Fibroblast of mammary gland (primary cell): ENCODE measurements at places on chromosomes 7 and 10.
A peak's percentile ranks its signal among the peaks of the same experiment; 100 is the strongest.

DNA sequence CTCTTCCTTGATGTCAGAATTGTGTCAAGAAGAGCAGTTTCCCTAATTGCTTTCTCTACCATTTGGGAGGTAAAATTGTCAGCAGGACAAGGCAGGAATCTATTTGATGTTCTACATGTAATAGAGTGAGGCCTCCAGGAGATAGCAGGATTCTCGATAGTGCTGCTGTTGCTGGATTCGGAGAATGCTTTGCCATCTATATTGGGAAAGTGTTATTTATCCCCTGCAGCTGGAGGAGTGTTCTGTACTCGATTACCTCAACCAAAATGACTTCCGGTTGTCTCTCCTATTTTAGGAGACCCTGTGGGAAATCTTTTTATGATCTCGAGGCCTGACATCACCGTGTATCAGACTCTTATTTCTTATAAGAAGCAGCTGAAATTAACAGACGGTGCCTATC lies 217.1 kb downstream of the TMEM178B start:
- no peak for DNase-seq

- peak; percentile 62 for DNase-seq
Observed at GRCh38 chr7:97971990-97972943, 17.7 kb downstream of the OCM2 start.

- DNase-seq: no peak
Observed at GRCh38 chr10:132869621-132870020, 72.7 kb downstream of the CFAP46 start.

- no peak for DNase-seq
Observed at GRCh38 chr10:6037422-6037821, 24.7 kb downstream of the IL2RA start.

DNA sequence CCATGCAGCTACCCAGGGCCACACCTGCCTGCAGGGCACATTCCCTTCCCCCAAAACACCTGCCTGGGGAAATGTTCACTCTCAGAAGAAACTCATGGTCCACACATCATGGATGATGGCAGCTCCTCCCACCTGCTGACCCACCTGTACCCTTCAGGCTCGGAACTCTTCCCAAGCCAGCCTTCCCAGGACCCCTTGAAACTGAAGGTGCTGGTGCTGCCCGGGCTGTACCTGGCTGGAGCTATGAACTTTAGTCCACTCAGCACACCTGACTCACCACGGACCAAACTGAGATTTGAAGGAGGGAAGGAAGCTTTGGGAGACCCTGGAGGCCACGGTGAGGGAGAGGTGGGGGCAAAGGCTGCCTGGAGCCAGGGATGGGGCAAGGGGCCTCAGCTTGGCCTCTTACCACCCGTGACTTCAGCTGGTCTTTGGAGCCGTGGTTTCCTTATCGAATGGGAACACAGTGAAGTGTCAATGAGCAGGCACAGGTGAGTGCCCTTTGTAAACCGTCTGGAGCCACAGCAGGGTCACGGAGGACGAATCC lies 30.1 kb upstream of the INPP5A start:
- no peak for DNase-seq

- peak; percentile 66 for DNase-seq
Observed at GRCh38 chr10:21194510-21194993, 297.4 kb upstream of the NEBL start.

DNA sequence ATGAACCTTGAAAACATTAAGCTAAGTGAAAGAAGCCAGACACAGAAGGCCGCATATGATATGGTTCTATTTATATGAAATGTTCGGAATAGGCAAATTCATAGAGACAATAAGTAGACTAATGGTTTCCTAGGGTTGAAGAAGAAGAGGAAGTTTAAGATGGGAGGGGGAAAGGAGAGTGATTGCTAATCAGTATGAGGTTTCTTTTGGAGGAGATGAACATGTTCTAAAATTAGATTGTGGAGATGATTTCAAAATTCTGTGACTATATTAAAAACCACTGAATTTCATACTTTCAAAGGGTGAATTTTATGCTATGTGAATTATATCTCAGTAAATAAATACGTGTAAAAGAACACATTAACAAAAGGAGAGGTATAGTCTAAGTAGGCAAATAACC lies 176.4 kb upstream of the HPS1 start:
- DNase-seq: no peak

GRCh38 chr7:137527634-137528033 lies 184.1 kb upstream of the PTN start:
- DNase-seq: no peak

- no peak for DNase-seq
Observed at GRCh38 chr10:101226491-101227428, 2.5 kb downstream of the LBX1 start.

- peak; percentile 100 for DNase-seq
Observed at GRCh38 chr10:110425684-110426293, 71.9 kb upstream of the DUSP5 start.

DNA sequence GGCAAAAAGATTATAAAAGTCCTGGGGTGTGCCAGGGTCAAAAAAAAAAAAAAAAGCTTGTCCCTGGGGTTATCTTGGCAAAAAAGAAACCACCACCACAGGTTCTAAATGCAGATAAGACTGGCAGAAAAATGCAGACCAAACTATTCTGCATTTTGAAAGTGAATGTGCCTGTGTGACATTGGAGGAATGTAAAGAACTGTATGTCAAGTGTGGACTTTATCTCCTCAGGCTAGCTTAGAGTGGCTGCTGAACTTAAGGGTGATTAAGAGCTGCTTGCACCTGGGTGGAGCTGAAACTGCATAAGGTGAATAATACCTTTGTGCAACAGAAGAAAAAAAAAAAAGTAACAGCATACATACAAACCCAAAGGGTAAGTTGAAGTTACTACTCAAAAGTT lies 1.3 kb upstream of the NAPEPLD start:
- DNase-seq: no peak

DNA sequence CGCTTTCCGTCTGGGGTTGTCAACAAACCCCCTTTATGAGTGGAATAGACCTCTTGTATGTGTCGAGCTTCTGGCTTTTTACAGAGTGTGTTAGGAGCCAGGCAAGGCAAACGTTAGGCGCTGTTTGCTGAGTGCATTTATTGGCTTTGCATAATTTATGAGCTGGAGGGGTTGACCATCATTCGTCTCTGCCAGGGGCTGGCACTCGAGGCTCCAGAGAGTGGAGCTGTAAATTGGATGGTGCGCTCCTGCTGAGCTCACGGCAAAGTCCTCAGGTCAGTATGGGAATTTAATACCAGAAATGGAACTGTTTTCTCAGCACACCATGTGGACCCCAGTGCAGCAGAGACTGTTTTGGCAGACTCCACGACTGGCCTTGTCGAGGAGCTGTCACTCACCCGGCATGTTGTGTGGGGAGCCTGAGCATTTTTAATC lies 699.4 kb upstream of the GALNT17 start:
- no peak for DNase-seq
